ENCODE measurements at places on chromosomes 1 and 21.

GRCh38 chr1:238089615-238090014 lies 198.9 kb upstream of the ZP4 start:
- no peak for DNase-seq

DNA sequence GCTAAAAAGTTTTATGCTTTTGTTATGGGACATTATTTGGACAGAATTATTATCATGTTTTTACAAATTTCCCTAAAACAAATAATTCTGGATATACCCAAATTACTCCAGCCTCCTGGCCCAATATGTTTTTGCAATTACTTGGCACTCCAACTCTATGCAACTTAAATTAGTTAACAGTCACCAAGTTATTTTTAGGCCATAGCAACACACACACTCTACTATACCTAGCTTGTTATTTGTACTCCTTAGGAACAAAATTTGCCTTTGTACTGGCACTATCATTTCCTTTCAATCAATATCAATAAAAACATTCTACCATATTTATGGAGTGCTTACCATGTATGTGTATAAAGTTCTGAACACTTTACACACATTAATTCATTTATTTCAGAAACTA lies 7.7 kb downstream of the DUSP10 start:
- DNase-seq, result no peak

DNA sequence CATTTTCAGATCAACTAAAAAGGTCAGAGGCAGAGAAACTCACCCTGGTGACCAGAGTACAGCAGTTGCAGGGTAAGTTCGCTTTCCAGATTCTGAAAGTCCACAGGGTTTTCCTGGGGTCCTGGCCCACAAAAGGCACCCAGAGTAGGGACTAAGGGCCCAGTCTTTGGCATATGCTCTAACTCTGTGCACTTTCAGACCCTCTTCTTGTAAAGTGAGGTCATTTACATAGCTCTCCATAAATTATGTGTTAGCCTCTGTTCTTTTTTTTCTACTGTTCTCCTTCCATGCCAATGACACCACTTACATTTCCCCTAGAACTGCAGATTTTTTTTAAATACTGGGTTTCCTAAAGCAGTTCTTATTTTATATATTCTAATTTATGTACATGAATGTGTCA lies 6.3 kb downstream of the C1orf74 start:
- no peak for DNase-seq

- DNase-seq, result no peak
Observed at GRCh38 chr1:200374569-200375295, 35.1 kb downstream of the ZNF281 start.

DNA sequence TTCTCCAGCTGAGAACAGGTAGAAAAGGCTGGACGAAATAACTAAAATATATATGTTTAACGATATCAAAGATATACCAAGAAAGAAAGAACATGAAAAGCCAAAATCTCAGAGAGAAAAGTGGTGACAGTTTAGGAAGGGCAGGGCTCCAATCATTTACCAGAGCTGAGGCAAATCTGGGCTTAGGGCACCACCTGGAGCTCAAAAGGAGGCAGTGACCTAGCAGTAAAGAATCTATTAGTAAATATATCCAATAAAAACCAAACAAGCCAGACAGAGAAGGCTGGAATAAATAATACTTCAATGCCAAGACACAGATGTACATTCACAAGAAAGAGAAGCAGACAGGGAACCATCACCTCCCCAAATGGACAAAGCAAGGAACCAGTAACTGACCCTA lies 43.5 kb downstream of the CHIA start:
- peak; percentile 31 for DNase-seq

GRCh38 chr1:246583448-246584185 lies 17.4 kb downstream of the CNST start:
- DNase-seq, result no peak

GRCh38 chr21:15567191-15567590 lies 162.6 kb upstream of the USP25 start:
- DNase-seq, result no peak

DNA sequence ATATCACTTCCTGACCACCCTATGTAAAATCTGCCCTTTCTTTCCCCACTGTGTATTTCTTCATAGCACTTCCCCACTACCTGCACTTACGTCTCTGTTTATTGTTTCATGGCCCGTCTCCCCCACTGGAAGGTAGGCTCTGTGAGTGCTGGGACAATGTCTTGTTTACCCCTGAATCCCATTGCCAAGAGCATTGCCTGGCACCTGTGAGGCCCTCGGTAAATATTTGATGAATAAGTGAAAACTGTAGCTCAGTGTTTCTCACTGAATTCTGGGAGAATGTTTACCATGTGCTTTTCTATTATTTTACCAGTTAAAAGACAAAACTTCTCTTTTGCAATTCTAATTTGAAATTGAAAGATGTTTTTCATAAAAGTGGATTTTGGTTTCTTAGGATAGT lies 11.8 kb downstream of the NFASC start:
- no peak for DNase-seq

DNA sequence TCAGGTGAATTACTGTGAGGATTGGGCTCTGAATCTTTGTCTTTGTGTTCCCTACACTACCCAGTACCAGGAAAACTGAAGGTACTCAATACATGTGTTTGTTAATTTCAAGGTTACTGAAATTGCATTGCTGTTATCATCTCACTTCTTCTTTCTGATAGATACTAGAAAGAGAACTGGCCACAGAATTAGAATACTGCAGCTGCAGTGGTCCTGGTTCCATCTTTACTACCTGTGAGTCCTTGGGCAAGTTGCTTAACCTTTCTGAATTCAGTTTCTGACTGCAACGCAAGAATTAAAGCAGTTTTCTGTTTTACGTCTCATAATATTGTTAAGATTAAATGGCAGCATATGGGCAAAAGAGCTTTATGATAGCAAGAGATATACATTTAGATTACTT lies 263.5 kb downstream of the LMO4 start:
- DNase-seq, result no peak

GRCh38 chr1:117286562-117286961 lies 75.8 kb upstream of the VTCN1 start:
- no peak for DNase-seq

DNA sequence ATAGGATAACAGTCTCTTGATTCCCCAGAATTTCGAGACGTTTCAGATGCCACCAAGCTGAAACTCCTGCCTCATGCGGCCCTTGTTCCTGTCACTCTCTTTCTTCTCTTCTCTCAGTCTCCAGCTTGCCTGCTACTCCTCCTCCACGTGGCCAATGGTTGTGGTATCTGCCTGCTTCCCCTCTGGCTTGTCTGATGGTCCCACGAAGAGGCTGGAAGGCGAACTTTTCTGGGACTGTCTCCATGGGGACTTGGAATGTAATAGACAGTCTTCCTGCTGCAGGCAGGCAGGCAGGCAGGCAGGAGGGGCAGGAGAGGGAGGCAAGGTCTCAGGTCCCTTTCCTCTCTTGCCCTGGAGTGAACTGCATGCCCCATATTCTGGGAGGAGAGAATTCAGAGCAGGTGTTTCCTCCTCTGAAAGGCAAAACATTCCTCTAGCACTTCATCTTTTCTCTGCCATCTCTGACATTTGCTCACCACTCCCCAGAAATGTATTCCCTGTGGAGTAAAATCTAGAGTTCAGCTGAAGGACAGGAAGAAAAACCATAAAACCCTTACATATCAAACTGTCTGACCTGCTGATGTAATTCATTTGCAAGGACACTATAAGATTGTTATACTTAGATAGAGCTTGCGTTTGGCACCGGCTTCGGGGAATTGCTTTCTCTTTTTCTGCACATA lies 64.1 kb upstream of the GNG12 start:
- DNase-seq, result no peak

DNA sequence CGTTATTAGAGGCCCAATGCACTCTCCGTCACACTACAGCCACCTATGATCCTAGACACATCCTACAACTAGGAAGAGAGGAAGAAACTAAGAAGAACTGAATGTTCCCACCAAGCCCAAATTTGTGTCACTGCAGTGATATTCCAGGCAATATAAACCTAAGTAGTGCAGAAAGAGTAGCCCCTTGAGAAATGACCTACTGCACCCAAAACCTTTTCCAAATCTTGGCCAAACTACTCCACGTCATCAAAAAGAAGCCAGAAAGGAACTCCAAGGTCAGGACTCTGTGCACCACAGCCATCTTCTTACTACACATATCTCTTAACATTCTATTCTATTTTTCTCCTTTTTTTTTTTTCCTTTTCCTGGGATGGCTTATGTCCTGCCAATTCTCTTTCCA lies 60.2 kb downstream of the ADAMTS1 start:
- DNase-seq, result no peak

- no peak for DNase-seq
Observed at GRCh38 chr1:108830119-108831008, 26.5 kb downstream of the AKNAD1 start.

DNA sequence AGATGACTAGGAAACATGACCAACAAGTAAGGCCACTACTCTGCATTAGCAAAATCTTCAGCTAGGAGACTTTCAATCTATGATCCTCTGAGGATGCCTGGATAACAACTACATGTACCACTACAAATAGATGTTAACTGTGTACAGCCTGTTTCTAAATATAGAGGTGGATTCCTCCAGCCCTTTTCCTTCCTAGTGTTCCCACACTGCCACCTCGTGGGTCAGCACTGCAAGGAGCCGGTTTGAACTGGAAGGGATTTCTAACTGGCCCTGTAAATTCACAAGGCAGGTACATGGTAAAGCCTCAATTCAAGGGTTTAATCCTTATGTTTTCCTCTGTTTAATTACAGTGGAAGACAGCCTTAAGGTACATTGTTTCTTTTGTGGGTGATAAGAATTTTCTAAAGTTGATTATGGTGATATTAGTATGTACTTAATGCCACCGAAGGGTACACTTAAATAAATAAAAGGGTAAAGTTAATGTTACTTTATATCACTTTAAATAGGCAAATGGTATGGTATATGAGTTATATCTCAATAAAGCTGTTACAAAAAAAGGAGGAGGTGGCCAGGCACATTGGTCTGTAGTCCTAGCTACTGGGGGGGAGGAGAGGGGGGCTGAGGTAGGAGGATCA lies 14.4 kb downstream of the SMYD3 start:
- no peak for DNase-seq

DNA sequence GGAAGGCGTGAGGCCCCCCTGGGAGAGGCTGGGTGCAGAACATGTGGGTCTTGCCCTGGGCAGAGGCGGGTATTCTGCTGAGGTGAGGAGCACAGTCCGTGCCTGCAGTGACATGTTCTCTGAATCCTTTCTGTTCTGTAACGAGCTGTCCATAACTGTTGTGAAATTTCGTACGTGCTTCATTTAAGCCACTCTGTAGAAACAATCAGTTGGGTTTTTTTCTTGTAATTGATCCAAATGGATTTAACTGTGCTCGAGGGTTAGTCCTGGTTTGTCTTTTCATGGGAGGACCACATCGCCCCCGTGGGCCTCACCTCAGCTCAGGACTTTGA lies 45.4 kb upstream of the DIP2A start:
- no peak for DNase-seq

- no peak for DNase-seq
Observed at GRCh38 chr1:21297975-21298374, 7.7 kb upstream of the ECE1 start.

- no peak for DNase-seq
Observed at GRCh38 chr1:180956028-180956640, 43.4 kb downstream of the KIAA1614 start.
